ENCODE measurements at places on chromosomes 5 and 9.
A peak's percentile ranks its signal among the peaks of the same experiment; 100 is the strongest.

- DNase-seq: no peak
Measured at GRCh38 chr5:2908086-2908485, 156.6 kb upstream of the IRX2 start.

- DNase-seq: no peak
Measured at GRCh38 chr5:136802383-136802782, 437.0 kb upstream of the TRPC7 start.

DNA sequence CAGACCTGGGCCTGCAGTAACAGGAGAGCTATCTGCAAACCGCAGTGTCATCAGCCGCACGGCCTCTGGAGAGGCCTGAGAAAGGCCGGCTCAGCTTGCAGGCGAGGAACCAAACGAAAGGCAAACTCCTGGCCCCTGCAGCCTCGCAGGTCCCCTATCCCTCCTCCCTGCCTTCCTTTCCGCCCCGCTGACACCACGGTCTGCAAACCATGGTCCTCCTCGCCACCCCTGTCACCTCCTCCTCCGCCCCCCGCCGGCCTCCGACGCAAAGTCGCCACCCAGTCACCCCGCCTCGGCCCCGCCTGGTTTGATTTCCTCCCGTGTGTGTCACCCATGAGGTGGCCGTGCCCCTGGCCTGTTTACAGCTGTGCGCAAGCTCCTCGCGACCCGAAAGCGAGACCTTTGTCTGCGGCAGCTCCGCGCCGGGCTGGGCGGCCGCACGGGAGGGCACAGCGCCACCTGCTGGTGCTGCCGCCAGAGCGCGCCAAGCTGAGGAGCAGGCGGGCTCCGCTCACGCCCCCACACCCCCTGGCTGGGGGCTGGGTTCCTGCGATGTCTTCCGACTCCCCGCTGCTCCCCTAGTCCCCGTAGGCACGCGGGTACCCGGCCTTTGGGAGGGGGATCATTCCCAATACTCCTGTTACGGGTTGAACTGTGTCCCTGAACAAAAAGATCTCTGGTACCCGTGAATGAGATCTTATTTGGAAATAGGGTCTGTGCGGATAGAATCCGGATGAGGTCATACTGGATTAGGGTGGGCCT lies 19.4 kb downstream of the GBGT1 start:
- DNase-seq: peak; percentile 96

DNA sequence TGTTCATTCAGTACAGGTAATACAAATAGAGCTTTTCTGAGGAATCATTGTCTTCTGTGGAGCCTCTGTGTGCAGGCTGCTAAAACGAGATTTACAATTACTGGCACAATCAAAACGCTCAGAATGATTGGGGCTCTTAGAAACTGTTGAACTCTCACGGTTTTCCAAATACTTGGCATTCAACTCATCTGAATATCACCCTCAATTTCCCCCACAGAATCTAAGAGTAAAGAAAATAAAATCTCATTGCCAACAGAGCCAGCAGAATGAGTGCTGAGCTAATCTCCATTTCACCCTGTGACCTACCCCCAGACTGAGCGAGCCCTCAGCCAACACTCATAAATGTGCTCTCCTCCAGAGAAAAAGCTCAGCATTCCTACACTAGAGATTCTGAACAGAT lies 35.3 kb upstream of the TMED7 start:
- no peak for DNase-seq

- peak; percentile 54 for DNase-seq
Measured at GRCh38 chr9:110152704-110153374, 55.1 kb downstream of the C9orf152 start.

DNA sequence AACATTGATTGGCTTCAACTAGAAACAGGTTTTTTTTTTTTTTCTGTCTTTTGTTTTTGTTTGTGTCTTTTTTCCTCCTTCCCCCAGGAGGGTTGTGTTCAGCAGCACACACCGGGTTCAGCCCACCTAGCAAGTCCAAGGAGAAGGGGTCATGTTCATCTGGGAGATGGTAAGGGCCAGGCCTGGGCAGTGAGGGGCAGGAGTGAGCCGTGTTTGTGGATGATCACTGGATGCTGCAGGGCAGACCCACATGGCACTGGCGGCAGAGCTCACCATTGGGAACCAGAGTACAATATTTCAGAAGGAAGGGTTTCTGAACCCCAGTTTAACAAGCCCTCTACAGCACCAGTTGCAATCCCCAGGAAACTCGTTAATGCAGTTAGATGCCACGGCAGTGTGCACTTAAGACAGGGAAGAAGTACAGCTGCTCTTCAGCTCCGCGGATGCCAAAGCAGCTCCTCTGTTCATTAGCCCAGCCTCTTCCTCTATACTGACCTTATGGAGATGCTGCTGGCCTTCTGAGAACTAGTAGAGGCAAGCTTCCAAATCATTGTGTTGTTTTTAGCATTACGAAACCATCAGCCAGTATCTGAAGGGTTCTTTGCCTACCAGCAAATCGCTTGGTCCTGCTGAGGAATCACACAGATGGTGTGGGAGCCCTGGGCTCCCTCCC lies 508.2 kb upstream of the WWC1 start:
- no peak for DNase-seq

- DNase-seq: no peak
Measured at GRCh38 chr9:129639756-129640085, 2.2 kb downstream of the ASB6 start.

GRCh38 chr5:140245341-140245740 lies 57.6 kb downstream of the PFDN1 start:
- DNase-seq: no peak

- DNase-seq: no peak
Measured at GRCh38 chr5:176341325-176342157, 20.0 kb downstream of the KIAA1191 start.

GRCh38 chr5:79186021-79186420 lies 49.9 kb upstream of the JMY start:
- no peak for DNase-seq

Measured in CD4-positive, alpha-beta T cell treated with Interleukin-2 at 100 ng/mL for 4 hours (primary cell).